Stimulated activated CD8-positive, alpha-beta memory T cell treated with anti-CD3 and anti-CD28 coated beads, Interleukin-2, amount 100 ng/mL, for 48 hours (primary cell): ENCODE measurements at places on chromosomes 6 and 20.

- DNase-seq: no peak
Observed at GRCh38 chr6:33469661-33470060, 15.3 kb downstream of the ZBTB9 start.

DNA sequence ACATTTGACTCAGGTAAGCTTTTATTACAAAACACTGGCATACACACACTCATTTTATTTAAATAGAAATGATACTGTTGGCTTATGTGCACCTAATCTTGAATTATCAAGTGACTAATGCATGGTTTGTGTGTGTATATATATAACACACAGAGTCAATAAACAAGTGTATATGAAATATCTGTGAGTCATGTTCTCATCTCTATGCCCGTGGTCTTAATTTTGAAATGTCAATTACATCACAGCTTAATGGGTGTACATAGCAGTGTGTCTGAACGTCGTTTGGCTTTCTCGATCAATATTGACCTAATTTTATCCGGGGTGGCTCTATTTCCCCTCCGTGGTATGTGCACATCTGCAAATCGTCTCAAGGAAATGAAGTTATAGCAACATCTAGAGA, 104.0 kb upstream of the ZFP64 start:
- no peak for DNase-seq

GRCh38 chr6:89352278-89353117, at the start of gene UBE2J1:
UBE2J1 (minus strand) TSS chr6:89352722; CDS start chr6:89352569, 153 bp downstream.
- peak; percentile 77 for DNase-seq

GRCh38 chr6:93550551-93551276, 131.4 kb upstream of the EPHA7 start:
- DNase-seq: no peak

DNA sequence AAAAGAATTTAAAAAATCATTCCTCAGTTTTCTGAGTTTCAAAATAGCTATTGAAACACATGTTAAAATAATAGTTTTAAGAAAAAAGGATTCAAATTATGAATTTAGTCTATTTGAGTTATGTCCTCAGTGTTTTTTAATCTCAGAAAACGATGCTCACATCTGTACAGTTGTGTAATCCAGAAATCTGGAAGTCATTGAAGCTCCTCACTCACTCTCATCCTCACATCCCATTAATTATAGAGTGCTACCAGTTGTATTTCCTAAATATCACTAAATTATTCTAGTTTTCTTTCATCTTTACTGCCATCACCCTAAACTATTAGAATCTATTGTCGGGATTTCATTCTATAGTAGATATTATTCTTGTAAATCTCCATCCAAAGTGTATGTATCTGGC, 234.7 kb upstream of the RIMS1 start:
- DNase-seq: no peak

DNA sequence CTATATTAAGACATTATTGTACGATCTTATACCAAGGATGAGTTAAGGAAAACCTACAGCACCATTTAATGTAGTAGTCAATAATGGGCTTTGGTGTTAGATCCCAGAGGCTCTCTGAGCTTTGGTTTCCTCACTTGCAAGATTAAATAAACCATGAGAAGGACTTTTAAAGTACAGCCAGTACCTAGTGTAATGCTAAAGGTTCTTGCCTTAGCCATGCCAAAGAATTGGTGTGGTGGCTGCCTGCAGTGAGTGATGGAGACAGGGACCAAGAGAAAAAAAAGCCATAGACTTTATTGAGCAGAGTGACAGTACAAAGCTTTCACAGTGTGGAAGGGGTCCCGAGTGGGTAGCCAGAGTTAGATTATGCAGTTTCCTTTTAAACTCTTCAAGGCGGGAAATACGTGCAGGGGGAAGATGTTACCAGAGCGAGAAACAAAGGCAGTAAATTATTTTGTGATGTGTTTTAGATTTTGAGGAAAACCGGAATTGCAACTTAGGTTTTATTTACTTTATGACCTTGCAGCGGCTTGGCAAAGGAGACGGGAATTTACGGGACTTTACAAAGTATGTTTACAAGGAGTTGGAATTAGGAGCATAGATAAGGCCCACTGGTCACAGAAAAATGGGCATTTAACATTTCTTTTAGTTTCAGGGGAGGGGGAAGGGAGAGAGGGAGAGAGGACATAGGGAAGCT, 100.4 kb downstream of the MYO6 start:
- no peak for DNase-seq

- DNase-seq: no peak
Observed at GRCh38 chr6:119586250-119586882, 236.8 kb upstream of the MAN1A1 start.

DNA sequence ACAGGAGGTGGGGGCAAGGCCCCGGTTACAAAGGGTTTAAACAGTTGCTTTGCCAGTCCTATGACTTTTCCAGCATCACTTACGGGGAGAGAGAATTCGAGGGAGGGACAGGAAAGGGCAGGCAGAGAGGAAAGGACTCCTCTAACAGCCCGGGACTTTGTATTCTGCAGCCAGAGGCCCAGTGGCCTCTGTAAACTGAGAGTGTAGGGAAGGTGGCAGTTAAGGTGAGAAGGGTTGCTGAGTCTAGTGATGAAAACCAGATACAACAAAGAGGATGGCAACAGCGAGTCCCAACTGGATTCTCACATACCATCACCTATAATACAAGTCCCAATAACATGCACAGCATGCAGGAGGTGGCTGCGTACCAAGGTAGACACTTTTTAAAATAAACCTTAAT, 13.5 kb downstream of the PLAGL2 start:
- no peak for DNase-seq

- no peak for DNase-seq
Observed at GRCh38 chr20:47314647-47315338, 41.7 kb downstream of the ZMYND8 start.

DNA sequence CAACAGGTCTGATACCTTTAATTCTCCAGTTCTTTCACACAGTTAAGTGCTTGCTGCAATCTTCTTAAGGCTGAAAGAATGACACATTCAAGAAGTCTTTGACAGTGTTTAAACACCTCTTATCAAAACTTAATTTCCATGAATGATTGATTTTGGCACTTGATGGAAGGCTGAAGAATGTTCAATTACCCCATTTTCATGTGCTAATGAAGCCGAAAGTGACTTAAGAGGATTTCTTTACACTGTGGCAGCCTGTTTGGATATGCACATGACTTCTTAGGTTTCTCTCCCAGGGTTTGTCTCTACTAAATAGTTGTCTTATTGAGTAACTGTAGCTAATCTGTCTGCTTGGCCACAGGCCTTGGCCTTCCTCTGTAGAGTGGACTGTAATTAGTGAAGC, 81.1 kb upstream of the PRDM1 start:
- DNase-seq: no peak

DNA sequence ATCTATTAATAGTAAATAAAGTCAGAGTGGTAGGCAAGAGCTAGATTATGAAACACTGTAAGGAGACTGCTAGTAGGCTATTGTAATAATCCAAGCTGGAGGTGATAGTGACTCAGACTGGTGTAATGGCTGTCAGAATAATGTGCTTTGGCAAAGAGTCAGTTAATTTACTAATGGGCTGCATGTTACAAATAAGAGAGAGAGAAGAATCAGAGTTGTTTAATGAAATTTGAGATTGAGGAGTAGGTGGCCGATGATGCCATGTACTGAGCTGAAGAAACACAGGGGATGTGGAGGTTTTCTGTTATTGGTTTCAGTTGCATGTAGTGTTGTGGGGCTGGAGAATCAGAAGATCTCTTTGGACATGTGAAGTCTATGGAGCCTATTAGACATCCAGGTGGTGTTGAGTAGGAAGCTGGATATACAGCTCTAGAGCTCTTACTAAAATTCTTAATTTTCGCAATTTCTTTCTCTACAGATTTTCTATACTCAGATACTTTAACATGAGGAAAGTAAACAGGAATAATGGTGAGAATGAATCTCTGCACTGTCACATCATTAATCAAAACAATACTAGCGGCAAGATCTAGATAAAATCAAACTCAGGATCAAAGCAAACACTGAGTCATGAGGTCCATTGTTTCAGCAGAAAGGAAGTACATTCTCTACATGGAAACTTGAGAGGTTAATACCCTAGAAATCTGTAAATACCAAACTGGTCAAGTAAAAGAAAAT, 167.7 kb downstream of the SIM1 start:
- no peak for DNase-seq

GRCh38 chr6:31851485-31851832, 11.2 kb downstream of the NEU1 start:
- no peak for DNase-seq

DNA sequence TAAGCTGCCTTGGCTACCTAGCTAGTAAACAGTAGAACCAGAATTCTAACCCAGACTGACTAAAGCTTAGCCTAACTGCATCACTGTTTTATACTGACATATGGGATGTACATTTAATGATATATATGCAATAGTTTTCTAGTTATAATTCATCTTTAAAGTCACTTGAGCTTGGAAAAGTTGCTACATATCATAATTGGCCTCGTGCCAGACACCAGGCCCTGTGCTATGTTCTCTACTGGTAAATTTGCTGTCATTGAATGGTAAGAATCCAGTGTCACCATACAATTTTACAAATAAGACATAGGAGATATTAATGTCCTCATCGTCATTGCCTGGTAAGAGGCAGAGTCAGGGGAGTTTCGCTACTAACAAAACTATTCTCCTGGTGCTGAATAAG, 396.8 kb downstream of the CDKAL1 start:
- no peak for DNase-seq

GRCh38 chr6:44228433-44228832, 5.0 kb downstream of the SLC29A1 start:
- no peak for DNase-seq

DNA sequence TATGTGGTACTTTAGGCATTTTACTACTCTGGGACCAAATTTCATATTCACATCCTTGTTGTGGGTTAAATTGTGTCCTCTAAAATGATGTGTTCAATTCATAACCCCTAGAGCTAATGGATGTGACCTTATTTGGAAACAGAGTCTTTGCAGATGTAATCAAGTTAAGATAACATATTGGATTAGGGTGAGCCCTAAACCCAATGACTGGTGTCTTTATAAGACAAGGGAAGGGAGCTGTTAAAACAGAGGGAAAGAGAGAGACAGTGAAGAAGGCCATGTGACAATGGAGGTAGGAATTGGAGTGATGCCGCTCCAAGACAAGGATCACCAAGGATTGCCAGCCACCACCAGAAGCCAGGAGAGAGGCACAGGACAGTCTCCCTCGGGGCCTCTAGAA, 220.0 kb downstream of the ADGRG6 start:
- no peak for DNase-seq

DNA sequence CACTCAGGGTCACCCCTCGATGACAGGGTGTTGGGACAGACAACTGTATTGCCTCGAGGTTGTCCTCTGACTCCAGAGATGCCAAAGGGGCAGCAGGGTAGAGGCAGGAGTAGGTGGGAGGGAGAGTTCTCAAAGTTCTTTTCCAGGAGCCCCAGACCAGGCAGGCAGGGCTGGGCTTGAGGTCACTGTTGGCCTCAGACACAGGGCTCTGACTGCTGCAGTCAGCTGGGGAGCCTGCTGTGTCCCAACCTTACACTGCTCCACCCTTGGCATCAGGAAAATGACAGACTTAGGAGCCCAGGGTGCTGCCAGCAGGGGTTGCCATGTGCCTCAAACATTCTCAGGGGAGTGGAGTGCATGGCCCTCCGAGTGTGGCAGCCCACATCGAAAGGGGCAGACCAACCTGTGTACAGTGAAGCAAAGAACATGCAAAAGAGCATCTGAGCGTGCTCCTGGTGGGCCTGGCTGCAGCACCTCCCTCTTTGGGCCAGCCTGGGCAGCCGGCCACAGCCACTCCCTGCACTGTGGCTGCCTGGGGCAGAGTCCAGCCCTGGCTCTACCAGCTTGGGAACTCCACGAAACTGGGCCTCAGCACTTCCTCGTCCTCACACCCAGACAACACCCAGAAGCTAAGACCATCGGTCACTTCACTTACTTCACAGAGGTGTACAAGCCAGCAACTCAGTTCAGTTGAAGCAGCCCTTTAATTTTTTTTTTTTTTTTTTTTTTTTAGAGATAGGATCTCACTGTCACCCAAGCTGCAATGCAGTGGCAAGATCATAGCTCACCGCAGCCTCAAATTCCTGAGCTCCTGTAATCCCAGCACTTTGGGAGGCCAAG, 24.0 kb downstream of the C6orf132 start:
- DNase-seq: no peak

DNA sequence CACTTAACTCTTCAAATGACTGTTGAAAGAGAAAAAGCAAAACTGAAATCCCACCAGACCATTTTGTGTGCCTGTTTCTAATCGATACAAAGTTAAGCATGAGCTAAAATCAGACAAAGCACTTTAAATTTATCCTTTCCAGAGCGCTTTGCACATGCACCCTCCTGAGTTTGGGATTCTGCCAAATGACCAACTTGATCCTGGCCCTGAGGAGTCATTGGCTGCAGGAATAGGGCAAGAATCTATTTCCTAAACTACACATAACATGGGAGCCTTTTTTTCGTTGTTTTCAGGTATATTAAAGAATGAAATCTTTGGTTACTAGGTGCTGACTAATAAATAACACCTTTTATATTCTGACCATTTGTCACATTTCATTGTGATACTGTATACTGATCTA, 23.8 kb upstream of the MTHFD1L start:
- no peak for DNase-seq

DNA sequence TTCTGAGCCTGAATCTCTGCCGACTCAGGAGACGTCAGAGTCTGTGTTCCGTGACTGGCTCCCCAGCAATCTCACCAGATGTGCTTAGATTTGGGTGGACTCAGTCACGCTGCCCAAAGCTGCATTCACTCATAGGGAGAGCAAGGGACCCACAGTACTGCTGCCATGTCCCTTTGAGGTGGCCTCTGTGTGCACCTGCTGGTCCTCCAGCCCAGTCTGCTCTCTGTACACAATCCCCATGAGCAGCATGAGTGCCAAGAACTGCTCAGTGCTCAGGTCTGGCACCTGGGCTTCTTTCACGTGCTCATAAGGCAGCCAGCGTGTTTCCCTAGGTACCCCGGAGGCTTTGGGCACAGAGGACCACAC, 44.2 kb upstream of the TIAM2 start:
- no peak for DNase-seq

GRCh38 chr6:133512410-133513016, 271.4 kb downstream of the EYA4 start:
- peak; percentile 1 for DNase-seq
